Activated CD4-positive, alpha-beta memory T cell treated with anti-CD3 and anti-CD28 coated beads for 36 hours (primary cell): ENCODE measurements at places on chromosomes 6 and 20. TPM values are rescaled to one million over a fixed set of nuclear protein-coding genes. Genes with fewer than 3 reads are reported as not detected.

CST7 gene
- 83.1 TPM for total RNA-seq

GRCh38 chr6:90485635-90486277 is 101.1 kb downstream of the MAP3K7 start:
- DNase-seq = no peak

GRCh38 chr6:48078120-48078519 is 32.9 kb downstream of the PTCHD4 start:
- DNase-seq = no peak

DNA sequence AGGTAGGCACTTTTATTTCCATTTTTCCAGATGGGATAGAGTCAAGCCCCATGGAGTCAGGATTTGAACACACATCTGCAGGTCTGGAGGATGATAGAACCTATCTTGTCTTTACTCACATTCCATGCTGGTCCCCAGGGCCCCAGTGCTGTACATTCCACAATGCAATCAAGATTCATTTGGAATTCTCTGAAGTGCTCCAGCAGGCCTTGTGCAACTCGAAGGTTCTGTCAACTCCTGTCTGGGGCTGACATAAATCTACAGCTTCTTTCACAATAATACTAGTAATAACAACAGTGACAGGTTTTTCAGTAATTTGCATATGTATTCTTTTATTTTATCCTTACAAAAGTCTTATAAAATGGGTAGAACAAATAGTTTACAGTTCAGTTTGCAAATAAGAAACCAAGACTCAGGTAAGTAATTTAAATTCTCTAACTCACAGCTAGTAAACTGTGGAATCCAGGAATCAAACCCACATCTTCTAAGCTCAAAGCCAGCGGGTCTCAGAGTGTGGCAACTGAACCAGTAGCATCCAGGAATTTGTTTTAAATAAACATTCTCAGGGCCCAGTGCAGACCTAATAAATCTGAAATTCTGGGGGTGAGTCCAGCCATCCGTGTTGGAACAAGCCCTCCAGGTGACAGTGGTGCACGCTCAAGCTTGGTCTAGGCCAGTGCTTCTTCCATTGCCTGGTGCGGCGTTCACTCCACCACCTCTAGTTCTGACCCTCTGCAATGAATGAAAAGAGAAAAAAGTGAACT is 137.0 kb upstream of the TNFAIP3 start:
- DNase-seq = no peak

DNA sequence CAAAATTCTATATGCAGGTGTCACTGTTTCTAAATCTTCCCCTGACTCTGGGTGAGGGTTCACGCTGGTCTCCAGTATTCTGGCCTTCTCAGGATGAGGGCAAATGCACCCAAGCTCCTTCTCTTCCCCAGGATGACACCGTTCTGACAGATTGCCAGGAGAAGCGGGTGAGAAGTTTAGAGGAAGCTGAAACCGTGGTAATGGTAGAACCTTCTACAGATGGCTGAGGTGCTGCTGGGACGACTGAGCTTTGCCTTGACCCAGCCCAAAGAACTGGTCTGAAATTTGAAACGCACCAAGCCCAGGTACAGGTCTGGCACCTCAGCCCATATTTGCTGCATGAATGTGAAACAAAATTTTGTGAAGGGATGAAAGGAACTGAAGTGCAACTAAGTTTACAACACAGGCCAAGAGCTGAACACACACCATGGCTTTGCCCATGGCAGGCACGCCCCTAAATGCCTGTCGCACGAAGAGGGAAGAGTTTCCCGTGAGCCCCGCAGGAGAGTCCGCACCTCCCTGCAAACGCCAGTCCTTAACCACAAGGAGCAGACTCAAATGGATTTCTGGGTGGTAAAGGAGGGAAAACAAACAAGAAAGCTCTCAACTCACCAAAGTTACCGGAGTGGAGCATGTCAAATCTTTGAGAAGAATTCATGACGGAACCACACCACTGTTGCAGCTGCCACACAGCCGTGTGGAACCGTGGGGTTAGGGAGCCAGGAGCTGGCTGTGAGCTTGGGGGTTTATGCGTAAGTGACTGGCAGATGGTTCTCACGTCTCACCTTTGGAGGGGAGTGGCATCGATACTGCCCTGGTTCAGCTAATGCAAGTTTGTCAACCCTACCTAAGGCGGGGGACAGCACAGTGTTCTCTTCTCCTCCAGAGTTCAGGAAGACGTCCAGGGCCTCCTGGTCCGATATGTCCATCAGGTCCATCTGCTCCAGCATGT is 138.9 kb downstream of the DTNBP1 start:
- DNase-seq = no peak

GRCh38 chr20:41408156-41408794 is 41.7 kb upstream of the EMILIN3 start:
- DNase-seq = no peak

GRCh38 chr6:147586044-147586443 is 77.6 kb downstream of the SAMD5 start:
- DNase-seq = no peak
